Activated CD4-positive, alpha-beta T cell treated with anti-CD3 and anti-CD28 coated beads, Interleukin-2, amount 10 ng/mL, durations not matched to agents 24 days and 14 days (primary cell): ENCODE measurements at places on chromosomes 4 and X.

DNA sequence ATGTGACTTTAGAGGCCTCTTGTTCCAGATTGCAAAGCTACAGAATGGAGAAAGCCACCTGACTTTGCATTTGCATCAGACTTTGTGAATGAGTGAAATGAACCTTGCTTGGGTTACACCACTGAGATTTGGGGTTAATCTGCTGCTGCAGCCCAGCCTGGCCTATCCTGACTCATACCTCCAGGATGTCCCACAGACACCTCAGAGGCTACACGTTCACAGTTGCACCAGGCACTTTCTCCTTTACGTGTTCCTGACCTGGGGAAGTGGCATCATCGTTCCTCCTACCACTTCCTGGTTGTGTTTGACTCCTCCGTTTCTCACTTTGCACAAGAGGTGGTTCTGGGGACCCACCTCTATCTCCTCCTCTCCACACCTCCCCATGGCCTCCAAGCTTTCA is 9.2 kb upstream of the SORCS2 start:
- no peak for DNase-seq

DNA sequence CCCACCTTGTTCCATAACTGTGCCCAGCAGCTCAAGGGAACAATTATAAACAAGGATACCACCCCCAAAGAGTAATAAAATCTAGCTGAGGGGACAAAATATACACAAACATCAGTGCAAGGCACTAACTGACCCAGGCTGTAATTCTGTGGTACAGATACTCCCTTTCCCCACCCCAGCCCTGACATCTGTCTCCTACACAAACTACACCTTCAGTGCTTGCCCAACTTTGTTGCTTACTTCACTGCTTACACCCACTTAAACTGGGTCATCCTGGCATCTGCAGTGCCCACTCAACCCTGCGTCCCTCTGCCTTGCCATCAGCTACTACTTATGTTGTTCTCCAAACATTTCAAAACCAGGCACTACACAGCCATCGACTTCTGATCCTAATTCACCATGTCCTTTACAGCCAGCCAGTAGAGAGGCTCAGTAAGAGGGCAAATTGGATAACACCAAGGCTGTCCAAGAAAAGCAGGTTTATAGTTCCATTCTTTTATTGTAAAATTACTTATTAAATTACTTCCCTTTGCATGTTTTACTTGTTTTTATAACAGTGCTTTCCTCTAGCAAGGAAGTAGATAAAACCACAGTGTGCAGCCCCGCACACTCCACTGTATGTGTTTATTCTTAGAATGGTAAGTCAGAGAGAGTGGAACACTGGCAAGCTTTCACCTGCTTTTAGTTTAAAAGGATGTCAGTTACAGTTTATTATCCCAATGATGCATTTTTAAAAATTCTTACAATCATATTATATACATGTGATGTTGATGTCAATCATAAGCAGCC is 149.6 kb downstream of the INPP4B start:
- peak; percentile 71 for DNase-seq

DNA sequence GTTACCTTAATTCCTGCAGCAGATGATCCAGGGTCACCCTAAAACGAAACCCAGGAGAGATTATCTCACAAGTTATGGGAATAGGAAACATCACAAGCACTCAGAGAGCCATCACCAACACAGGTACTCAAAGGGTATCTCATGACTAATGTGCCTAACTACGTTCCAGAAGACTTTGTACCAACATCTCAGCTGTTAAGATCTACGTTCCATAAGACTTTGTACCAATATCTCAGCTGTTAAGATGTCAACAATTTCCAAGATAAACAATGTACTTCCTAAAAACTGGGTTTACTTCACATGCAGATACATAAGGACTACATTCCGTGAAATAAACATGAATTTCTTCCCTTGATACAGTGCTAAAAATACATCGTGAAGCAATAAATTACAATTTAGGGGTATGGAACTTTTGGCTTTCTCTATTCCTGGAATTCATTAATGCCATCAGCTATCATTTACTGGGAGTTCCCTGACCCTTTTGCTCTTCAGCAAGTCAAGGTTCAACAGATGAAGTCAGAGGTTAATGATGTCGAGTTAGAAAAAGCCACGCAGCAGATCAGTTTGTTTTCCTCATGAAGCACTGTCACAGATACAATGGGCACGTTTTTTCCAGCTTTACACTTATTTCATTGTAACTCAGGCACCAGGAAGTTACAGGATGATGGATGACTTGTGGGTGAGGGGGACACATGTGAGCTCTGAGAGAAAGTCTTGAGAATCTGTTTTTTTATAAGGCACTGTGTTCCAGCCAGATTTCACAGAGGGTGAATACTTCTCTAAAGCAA is 127.0 kb upstream of the ETNPPL start:
- no peak for DNase-seq

- no peak for DNase-seq
These were observed 53.6 kb downstream of the EVC2 start for GRCh38 chr4:5654791-5655190.

GRCh38 chr4:133802359-133803140 is 399.0 kb downstream of the PABPC4L start:
- no peak for DNase-seq

- no peak for DNase-seq
These were observed 28.2 kb downstream of the NELFA start for GRCh38 chr4:1980561-1981041.

DNA sequence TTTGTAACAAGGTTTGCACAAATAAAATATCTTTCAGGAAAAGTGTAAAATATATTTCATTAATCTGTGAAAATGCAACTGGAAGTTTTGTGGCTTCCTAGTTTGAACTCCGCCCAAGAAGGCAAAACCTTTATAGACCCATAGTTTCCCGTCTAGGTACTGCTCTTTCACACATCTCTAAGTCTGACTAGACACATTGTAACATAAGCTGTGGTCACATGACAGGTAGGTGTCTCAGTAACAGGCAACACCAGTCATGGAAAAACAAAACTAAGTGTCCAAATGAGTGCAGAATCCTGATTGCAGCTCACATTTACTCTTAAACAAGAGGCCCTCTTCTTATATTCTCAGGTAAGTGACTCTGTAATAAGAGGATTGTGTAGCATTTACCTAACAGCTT is 55.6 kb downstream of the SNCA start:
- no peak for DNase-seq

GRCh38 chr4:27624749-27625148 is 764.1 kb downstream of the STIM2 start:
- no peak for DNase-seq

DNA sequence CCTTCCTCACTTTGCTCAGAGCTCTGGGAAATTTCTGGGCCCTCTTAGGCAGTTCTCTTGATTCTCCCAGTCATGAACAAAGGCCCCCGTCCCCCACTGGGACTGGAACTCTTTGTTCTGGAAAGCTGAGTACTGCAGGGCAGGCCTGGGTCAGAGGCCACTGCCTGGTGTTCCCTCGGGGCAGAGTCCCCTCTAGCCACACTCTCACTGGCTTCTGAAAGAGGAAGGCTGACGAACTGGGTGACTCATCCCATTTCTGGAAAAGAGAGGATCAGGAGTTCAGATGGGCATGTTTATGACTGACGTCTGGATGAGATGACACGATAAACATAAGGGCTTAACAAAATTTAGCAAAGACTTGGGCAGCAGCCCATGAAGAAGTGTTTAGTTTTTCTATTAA is 47.7 kb downstream of the DDX3X start:
- no peak for DNase-seq

DNA sequence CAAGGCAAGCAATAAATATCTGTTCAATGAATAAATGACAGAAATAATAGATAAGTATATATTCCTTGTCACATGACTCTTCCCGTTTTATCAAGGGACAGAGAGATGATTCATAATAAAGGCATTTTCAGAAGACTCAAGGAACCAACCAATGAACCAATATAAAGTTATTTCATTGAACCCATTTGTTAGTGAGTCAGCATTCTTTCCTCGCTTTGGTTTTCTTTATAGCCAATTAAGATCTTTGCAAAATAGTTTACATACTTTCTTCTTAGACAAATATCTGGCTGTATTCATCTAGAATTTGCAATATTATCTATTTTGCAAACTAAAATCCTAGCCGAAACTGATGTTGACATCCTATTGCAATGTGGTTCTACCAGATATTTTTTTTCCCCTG is 269.4 kb downstream of the IL15 start:
- DNase-seq, result no peak

DNA sequence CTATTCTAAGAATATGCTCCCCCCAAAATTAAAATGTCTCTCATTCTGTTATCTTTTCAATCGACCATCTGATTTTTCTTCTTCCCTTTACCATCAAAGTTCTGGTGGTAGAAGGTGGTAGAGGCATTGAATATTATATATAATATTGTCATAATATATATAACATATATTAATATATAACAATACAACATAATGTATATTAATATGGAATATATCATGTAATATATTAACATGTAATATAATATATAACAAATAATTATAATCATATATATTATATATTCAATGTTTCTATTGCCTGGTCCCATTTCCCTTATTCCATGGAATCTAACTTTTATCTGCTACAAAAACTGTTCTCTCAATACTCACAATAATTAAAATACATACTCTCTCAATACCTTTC is 40.6 kb downstream of the STPG2 start:
- DNase-seq, result no peak

DNA sequence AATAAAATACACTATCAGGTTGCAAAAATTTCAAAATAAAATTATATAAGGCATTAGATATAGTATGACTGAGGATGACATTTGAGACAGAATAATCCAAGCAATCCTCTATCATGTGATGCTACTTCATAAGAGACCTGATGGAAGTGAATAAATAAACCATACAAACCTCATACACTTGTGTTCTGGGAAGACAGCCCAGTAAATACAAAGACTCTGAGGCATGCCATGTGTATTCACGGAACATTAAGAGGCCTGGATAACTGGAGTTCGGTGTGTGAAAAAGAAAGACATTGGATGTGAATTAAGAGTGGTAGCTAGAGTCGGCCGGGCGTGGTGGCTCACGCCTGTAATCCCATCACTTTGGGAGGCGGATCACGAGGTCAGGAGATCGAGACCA is 364.2 kb downstream of the ADAM29 start:
- no peak for DNase-seq

GRCh38 chrX:47080215-47080914 is 2.1 kb downstream of the RGN start:
- DNase-seq, result no peak

- DNase-seq, result peak; percentile 53
These were observed 62.8 kb downstream of the FAM9B start for GRCh38 chrX:8971116-8971515.

DNA sequence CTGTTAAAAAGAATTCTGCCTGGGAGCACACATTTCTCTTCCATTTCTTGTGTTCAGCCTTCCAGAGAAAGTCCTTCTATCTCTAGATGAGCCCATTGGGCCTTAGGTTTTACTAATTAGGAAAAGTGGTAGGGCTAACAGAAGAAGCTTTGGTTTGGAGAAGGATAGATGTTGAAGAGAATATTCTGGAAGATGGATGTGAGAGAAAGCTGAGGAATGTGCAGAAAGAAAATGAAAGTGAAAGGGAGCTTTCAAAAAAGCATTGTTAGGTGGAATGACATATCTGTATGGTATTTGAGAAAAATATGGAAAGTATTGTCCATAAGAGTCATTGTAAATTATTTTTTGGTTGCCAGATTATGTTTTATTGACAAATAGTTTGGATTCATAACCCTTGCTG is 474.8 kb upstream of the SLIT2 start:
- DNase-seq, result no peak

- DNase-seq, result no peak
These were observed 13.8 kb upstream of the GPC3 start for GRCh38 chrX:133999031-133999705.

DNA sequence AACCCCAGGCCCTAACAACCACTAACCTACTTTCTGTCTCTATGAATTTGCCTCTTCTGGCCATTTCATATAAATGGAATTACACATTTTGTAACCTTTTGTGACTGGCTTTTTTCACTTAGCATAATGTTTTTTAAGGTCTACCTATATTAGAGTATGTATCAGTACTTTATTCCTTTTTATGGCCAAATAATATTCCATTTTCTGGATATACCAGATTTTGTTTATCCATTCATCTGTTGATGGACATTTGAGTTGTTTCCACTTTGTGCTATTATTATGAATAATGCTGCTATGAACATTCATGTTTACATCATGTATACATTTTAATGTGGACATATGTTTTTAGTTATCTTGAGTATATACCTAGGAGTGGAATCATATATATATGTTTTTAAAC is 35.5 kb downstream of the REPS2 start:
- DNase-seq, result no peak

- DNase-seq, result no peak
These were observed 7.7 kb downstream of the LAP3 start for GRCh38 chr4:17584521-17585213.

DNA sequence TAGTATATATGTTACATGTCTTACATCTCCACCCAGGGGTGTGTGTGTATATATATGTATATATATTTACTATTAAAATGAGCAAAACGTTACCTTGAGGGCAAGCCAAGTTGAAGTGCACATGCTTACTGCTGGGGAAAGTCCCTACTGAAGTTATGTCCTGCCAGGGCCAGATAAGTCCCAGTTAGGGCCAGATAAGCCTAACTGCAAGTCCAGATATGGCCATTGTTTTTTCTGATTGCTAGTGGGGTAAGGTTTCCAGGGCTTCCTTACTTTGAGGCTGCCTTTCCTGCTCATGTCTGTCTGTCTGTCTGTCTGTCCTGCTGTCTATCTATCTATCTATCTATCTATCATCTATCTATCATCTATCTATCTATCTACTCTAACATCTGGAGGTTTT is 19.3 kb upstream of the ZNF81 start:
- no peak for DNase-seq

DNA sequence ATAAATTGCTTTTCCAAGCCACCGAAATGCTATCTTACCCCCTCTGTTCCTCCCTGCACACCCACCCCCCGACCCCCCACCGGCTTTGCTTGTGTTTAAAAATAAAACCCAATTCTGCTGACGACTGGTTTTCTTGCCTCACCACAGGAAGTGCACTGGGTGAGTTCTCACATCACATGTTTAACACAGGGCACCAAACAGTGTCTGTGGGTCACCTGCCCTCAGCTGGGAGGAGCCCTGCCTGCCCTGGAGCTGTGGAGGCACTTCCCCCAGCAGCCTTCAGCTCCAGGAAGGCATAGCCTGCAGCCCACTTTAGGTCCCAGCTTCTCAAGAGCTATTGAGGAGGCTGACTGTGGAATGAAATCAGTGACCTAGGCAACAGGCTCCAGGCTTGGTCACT is 8.8 kb downstream of the TMEM255A start:
- DNase-seq, result peak; percentile 76

GRCh38 chr4:96593422-96593821 is 753.5 kb downstream of the PDHA2 start:
- no peak for DNase-seq

GRCh38 chr4:141132709-141133145 is 542 bp downstream of the RNF150 start:
- peak; percentile 57 for DNase-seq

DNA sequence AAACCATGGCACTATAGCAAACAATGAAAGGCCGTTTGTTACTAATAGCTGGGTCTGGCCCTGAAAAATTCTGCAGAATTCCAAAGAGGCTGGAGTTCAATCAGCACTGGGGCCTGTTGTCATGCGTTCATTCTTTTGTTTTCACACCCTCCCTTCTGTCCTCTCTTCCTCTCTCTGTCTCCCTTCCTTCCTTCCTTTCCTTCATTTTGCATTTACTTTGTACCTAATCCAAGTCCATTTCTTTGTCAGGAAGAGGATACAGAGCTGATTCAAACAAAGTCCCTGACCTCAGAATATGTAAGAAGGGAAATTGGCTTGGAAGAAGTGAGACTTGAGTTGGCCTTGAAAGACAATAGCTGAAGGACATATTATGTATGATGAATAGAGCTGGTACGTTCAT is 119.6 kb upstream of the LDB2 start:
- no peak for DNase-seq
